ENCODE measurements at places on chromosomes 3 and 15.

GRCh38 chr3:151931171-151931570 lies 57.7 kb downstream of the SUCNR1 start:
- H3K36me3 ChIP-seq, result no peaks in the 10 kb centered on the region
- H3K27ac ChIP-seq, result no peak overlapping the region
- no peak for DNase-seq

DNA sequence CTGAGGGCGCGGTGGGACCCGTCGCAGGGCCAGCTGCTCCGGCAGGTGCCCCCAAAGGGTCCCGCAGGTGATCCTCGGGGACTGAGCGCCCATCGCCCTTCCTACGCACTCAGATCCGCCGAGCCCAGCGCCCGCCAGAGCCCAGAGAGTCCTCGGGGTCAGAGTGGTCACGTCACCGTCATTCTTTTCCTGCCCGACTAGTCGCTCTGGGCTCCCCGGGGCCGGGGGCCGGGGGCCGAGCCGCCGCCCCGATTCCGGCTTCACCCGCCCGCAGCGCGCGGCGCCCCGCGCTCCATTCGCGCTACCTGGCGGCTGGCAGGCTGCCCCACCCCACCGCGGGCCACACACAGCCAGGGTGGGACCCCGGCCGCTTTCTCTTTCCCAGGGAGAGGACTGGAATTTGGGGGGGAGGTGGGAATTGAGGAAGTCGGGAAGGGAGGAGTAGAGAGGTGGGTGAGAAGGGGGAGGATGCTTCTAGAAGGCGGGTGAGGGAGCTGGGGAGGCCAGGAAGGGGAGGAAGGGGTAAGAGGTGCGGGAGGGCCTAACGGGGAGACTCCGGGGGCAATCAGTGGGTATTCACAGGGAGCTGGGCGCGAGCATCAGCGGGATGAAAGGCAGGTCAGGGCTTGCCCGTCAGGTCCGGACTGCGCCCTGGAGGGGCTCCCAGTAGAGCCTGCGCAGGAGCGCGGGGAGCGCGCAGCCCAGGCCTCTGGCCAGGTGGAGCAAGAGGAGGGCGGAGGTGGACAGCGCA lies 36.1 kb upstream of the EPHB3 start:
- DNase-seq, result no peak
- H3K4me1 ChIP-seq, result peaks cover 7% of the 10 kb centered on the region
- H3K4me3 ChIP-seq, result peak overlapping the region; percentile 66

- H3K4me1 ChIP-seq, result no peaks in the 10 kb centered on the region
- no peak overlapping the region for H3K27ac ChIP-seq
- H3K4me3 ChIP-seq, result no peak overlapping the region
- peaks cover 33% of the 10 kb centered on the region for H3K36me3 ChIP-seq
Observed at GRCh38 chr15:64187396-64188191, 24.8 kb upstream of the PPIB start.

DNA sequence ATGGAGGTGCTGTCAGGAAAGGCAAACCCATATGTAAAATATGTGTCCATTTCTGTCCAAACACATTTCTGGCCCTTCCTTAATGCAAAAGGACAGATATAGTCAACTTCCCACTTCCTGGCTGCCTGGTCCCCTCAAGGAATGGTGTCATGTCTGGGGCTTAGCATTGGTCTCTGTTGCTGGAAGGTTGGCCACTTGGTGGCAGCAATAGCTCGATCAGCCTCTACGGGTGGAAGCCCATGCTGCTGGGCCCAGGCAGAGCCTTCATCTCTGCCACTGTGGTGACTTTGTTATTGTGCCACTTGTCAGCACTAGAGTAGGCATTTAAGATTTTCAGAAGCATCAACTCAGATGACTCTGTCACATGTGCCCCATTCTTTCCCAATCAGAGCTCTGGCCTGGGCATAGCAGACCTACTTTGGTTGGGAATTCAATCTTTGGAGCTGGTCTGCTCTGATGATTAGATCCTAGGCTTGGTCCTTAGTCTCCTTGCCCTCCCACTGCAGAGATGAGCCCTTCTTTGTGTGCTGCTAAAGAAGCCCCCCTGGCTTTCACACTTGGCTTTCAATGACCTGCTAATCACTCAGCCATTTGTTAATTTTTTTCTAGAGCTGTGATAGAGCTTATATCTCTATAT lies 51.0 kb upstream of the SPSB4 start:
- no peaks in the 10 kb centered on the region for H3K4me1 ChIP-seq
- no peak overlapping the region for H3K4me3 ChIP-seq
- no peaks in the 10 kb centered on the region for H3K27me3 ChIP-seq
- no peak for DNase-seq
- no peaks in the 10 kb centered on the region for H3K36me3 ChIP-seq

DNA sequence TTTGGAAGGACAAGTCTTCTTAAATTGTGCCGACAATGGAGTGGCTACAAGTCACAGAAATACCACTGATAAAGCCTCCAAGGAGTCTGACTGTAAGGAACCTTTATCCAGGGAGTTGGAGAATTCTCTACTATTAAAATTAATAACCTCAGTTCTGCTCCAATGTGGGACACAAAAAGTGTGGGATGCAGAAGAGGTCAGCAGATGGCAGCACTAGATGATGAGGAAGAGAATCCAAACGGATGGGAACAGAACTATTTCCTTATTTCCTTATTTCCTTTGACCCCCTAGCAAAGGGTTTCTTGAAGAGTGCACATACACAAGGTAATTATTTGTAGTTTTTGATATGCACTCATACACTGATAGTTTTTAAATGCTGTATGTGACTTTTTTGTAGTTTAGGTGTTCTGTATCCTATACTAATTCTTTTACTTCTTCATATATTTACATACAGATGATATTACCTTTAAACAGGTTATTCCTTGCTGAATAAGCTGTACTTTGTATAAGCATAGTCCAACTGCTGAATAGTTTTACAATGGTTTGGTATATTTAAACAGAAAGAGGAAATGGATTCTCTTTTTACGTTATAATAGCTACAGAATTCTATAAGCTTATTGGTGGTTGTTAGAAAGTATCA lies 25.6 kb upstream of the NLGN1 start:
- no peaks in the 10 kb centered on the region for H3K4me1 ChIP-seq
- no peaks in the 10 kb centered on the region for H3K27me3 ChIP-seq
- no peak overlapping the region for H3K4me3 ChIP-seq
- H3K36me3 ChIP-seq, result no peaks in the 10 kb centered on the region
- DNase-seq, result no peak

GRCh38 chr3:79361748-79362378 lies 405.9 kb downstream of the ROBO1 start:
- DNase-seq, result no peak
- H3K4me1 ChIP-seq, result no peaks in the 10 kb centered on the region
- H3K27ac ChIP-seq, result no peak overlapping the region
- H3K36me3 ChIP-seq, result no peaks in the 10 kb centered on the region
- H3K4me3 ChIP-seq, result no peak overlapping the region

DNA sequence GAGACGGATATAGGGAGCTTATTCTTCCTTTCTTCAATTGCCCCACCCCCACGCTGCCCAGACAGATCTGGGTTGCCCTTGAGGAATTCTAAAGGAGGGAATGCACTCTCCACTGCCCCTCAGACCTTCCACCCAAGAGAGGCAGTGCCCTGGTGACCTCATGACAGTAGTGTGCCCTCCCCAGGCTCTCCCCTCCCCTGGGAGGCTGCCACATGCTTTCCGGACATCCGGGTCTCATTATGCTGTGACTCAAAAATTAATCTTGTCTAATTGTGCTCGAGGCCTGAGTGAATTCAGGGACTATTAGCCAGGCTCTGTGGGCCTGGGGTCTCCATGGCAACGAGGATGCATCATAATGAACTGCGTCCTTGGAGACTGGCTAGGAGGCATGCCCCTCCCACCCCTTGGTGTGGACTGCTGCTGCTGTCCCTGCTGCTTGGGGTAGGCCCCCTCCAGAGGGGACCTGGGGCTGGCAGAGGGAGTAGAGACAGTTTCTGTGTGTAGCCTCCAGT lies 20.8 kb downstream of the CORO2B start:
- no peaks in the 10 kb centered on the region for H3K27me3 ChIP-seq
- no peak overlapping the region for H3K27ac ChIP-seq
- no peaks in the 10 kb centered on the region for H3K36me3 ChIP-seq
- H3K4me1 ChIP-seq, result peaks cover 11% of the 10 kb centered on the region

- no peak overlapping the region for H3K27ac ChIP-seq
- H3K4me3 ChIP-seq, result no peak overlapping the region
- no peaks in the 10 kb centered on the region for H3K36me3 ChIP-seq
- H3K4me1 ChIP-seq, result no peaks in the 10 kb centered on the region
Observed at GRCh38 chr3:161548301-161548700, 51.7 kb downstream of the OTOL1 start.

DNA sequence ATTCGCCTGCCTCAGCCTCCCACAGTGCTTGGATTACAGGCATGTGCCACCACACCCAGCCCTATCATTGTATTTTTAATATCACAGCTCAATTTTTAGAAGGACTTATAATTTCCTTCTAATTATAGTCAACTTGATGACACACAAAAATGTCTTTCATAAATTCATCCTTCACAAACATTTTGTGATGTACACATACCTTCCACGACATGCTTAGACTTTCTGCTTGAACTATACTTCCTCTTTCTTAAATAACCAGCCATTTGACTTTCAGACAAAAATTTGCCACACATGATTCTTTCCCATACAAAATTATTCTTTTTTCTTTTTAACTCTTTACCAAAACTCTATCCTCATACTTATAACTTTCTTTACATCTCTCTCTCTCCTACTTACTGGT lies 48.4 kb upstream of the CCK start:
- H3K4me3 ChIP-seq, result no peak overlapping the region
- H3K27ac ChIP-seq, result no peak overlapping the region
- no peak for DNase-seq
- H3K36me3 ChIP-seq, result no peaks in the 10 kb centered on the region
- H3K27me3 ChIP-seq, result no peaks in the 10 kb centered on the region

DNA sequence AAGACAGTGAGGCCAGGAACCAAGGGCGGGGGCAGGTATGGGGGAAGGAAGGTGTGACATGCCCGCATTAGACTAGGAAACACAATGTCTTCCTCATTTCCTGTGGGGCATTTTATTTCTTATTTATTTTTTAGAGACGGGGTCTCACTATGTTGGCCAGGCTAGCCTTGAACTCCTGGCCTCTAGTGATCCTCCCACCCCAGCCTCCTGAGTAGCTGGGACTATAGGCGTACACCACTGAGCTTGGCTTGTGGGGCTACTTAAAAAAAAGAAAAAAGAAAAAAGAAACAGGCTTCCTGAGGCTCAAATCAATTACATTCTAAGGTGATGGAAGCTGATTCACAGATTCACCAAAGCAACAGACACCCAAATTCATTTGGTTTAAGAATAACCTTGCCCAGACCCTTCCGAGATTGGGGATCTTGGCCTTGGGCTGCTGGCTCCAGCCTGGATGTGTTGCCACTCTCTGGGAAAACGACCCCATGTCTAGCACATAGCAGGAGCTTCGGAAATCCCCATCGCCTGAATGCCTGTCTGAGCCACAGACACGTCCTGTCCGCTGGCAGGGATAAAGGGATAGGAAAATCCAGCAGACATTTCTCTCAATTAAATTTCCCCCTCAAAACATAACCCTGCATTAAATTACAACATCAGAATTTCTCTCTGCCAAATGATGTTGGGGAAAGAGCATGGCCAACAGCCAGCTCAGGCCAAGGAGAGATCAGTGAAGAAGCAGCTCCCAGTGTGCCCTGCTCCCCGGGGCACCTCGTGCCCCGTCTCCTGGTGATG lies 13.0 kb downstream of the CPN2 start:
- no peak for DNase-seq
- H3K4me3 ChIP-seq, result no peak overlapping the region
- no peaks in the 10 kb centered on the region for H3K4me1 ChIP-seq
- H3K27ac ChIP-seq, result no peak overlapping the region

GRCh38 chr3:143103652-143104051 lies 15.9 kb upstream of the CHST2 start:
- no peak overlapping the region for H3K4me3 ChIP-seq
- no peak for DNase-seq
- H3K36me3 ChIP-seq, result no peaks in the 10 kb centered on the region
- no peaks in the 10 kb centered on the region for H3K27me3 ChIP-seq
- H3K4me1 ChIP-seq, result no peaks in the 10 kb centered on the region
- H3K27ac ChIP-seq, result no peak overlapping the region

DNA sequence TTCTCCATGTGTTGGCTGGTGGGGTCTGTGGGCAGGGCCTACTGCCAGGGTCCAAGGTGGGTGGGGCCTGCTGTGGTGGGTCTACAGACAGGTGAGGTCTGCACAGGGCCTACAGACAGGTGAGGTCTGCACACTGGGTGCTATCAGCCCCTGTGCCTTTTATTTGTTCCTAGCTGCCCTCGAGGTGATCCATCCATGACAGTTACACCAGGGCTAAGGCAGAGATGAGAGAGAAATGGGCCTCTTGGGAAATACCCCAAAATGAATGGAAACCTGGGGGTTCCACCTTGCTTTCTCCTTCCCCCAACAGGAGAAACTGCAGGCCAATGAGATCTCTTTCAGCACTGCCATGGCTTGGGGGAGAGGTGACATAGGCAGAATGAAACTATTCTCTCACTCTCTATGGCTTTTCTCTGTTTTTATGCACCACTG lies 36.4 kb downstream of the CFAP100 start:
- H3K36me3 ChIP-seq, result peaks cover 21% of the 10 kb centered on the region
- no peaks in the 10 kb centered on the region for H3K4me1 ChIP-seq
- H3K27ac ChIP-seq, result no peak overlapping the region
- no peak overlapping the region for H3K4me3 ChIP-seq
- H3K27me3 ChIP-seq, result no peaks in the 10 kb centered on the region

GRCh38 chr15:94086341-94086740 lies 145.0 kb upstream of the MCTP2 start:
- no peak for DNase-seq
- no peaks in the 10 kb centered on the region for H3K36me3 ChIP-seq
- no peaks in the 10 kb centered on the region for H3K27me3 ChIP-seq
- no peak overlapping the region for H3K27ac ChIP-seq

- H3K27ac ChIP-seq, result no peak overlapping the region
- no peaks in the 10 kb centered on the region for H3K27me3 ChIP-seq
- DNase-seq, result no peak
- H3K4me3 ChIP-seq, result no peak overlapping the region
- H3K36me3 ChIP-seq, result peaks cover 18% of the 10 kb centered on the region
Observed at GRCh38 chr3:49747792-49748480, 24.2 kb upstream of the GMPPB start.

DNA sequence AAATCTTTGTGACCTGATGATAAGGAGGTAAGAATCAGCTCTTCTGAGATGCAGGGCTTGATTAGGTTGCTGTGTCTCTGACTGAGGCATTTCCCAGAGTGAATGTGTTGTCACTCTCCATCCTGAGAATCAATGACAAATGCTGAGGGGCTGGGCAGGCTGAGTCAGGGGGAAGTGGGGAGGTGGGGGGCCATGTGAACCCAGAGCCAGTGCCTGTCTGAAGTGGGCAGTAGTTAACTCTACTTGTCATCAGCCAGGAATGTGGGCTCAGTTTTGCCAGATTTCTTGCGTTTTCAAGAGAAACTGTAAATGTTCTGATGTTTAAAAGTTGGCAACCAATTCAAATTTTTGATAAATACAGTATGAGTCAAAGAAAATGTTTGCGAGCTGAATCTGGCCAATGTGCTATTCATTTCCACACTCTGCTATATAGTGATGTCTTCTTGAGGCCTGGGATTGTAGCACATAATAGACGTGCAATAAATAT lies 3.1 kb upstream of the BNC1 start:
- no peak overlapping the region for H3K27ac ChIP-seq
- no peak for DNase-seq
- H3K4me3 ChIP-seq, result no peak overlapping the region

- H3K4me1 ChIP-seq, result peaks cover 7% of the 10 kb centered on the region
- H3K36me3 ChIP-seq, result no peaks in the 10 kb centered on the region
- H3K27me3 ChIP-seq, result no peaks in the 10 kb centered on the region
Observed at GRCh38 chr3:159711560-159712333, 276.9 kb upstream of the IL12A start.

- no peaks in the 10 kb centered on the region for H3K27me3 ChIP-seq
- no peak for DNase-seq
- no peaks in the 10 kb centered on the region for H3K4me1 ChIP-seq
Observed at GRCh38 chr15:29364426-29365078, 94.9 kb upstream of the NSMCE3 start.
